ENCODE measurements at places on chromosomes 7 and 10.
A peak's percentile ranks its signal among the peaks of the same experiment; 100 is the strongest.

GRCh38 chr7:151404216-151405011 is 5.4 kb downstream of the WDR86 start:
- H3K4me3 ChIP-seq: no peak overlapping the region
- peaks cover 13% of the 10 kb centered on the region for H3K4me1 ChIP-seq
- no peaks in the 10 kb centered on the region for H3K36me3 ChIP-seq
- peak; percentile 46 for DNase-seq
- H3K27ac ChIP-seq: no peak overlapping the region

DNA sequence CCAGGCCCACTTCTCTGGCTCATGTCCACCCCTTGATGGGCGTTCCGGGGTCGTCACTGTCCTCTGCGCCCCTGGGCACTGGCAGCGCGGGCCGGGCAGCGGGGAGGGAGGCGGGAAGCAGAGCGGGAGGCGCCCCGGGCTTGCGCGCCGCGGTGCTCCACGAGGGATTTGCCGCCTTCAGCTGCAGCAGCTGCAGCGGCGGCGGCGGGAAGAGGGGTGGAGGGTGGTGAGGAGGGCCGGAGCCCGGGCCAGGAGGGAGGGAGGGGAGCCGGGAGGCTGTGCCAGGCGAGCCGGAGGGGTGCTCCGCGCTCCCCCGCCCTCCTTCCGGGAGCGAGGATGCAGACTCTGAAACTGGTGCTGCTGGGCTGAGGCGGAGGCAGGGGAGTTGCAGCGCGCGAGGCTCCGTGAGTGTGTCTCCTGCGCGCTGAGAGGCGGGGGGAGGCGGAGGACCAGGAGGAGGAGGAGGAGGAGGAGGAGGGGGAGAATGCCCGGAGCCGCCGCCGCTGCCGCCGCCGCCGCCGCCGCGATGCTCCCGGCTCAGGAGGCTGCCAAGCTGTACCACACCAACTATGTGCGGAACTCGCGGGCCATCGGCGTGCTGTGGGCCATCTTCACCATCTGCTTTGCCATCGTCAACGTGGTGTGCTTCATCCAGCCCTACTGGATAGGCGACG is at the start of gene LHFPL3:
LHFPL3 (plus strand) TSS at position 308 of the 674 bp plus-strand sequence.
- peak within 1 kb of the TSS; percentile 30 for H3K4me3 ChIP-seq
- peak; percentile 79 for DNase-seq
- H3K27me3 ChIP-seq: peaks cover 43% of the 10 kb centered on the region
- no peaks in the 10 kb centered on the region for H3K36me3 ChIP-seq
- H3K27ac ChIP-seq: no peak within 1 kb of the TSS
- peaks cover 5% of the 10 kb centered on the region for H3K4me1 ChIP-seq

- H3K4me3 ChIP-seq: no peak overlapping the region
- no peak overlapping the region for H3K27ac ChIP-seq
- DNase-seq: peak; percentile 54
- peaks cover 46% of the 10 kb centered on the region for H3K27me3 ChIP-seq
- H3K4me1 ChIP-seq: peaks cover 78% of the 10 kb centered on the region
Measured at GRCh38 chr10:97180986-97181385, 4.8 kb downstream of the SLIT1 start.

DNA sequence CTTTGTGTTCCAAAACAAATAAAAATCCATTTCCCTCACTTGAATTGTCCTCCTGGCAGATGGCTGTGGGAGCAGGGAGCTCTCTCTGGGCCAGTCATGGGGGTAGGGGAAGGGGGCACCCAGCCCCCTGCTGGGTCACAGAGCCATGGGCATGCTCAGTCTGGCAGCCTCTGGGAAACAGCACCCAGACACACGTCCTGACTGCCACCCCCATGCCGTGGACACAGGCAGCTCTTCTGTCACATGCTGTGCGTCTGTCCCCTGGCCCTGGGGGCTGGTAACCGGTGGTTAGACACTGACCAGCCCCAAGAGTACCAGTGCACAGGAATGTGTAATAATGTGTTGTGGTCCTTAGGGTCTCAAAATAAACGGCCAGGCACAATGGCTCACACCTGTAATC is 47.0 kb downstream of the RASGEF1A start:
- DNase-seq: peak; percentile 62
- H3K4me3 ChIP-seq: no peak overlapping the region
- H3K36me3 ChIP-seq: no peaks in the 10 kb centered on the region
- no peaks in the 10 kb centered on the region for H3K27me3 ChIP-seq
- H3K27ac ChIP-seq: no peak overlapping the region
- H3K4me1 ChIP-seq: peaks cover 21% of the 10 kb centered on the region

GRCh38 chr10:124149189-124150042 is 56.0 kb upstream of the CHST15 start:
- H3K4me1 ChIP-seq: no peaks in the 10 kb centered on the region
- no peaks in the 10 kb centered on the region for H3K36me3 ChIP-seq

- no peak overlapping the region for H3K27ac ChIP-seq
- H3K27me3 ChIP-seq: no peaks in the 10 kb centered on the region
- no peaks in the 10 kb centered on the region for H3K36me3 ChIP-seq
- H3K4me1 ChIP-seq: no peaks in the 10 kb centered on the region
- peak; percentile 88 for DNase-seq
Measured at GRCh38 chr7:76262683-76263402, 39.6 kb upstream of the HSPB1 start.

DNA sequence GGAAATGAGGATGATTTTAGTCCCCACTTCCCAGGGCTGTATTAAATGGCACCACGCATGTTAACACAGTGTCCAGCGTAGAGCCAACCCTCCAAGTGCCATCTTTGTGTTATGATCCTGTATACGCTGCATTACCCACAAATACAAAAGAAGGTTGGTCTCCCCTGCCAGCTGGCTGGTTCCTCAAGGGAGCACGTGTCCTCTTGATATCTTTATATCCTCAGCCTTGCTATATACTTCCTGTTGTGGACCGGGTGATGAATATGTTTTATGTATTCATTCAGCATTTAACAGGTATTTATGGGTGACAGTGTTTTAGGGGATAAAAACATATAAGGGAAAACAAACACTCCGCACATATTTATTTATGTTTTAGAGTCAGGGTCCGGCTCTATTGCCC is 23.2 kb upstream of the PRRT4 start:
- no peaks in the 10 kb centered on the region for H3K27me3 ChIP-seq
- peaks cover 52% of the 10 kb centered on the region for H3K4me1 ChIP-seq
- H3K36me3 ChIP-seq: no peaks in the 10 kb centered on the region
- H3K27ac ChIP-seq: no peak overlapping the region
- H3K4me3 ChIP-seq: no peak overlapping the region

DNA sequence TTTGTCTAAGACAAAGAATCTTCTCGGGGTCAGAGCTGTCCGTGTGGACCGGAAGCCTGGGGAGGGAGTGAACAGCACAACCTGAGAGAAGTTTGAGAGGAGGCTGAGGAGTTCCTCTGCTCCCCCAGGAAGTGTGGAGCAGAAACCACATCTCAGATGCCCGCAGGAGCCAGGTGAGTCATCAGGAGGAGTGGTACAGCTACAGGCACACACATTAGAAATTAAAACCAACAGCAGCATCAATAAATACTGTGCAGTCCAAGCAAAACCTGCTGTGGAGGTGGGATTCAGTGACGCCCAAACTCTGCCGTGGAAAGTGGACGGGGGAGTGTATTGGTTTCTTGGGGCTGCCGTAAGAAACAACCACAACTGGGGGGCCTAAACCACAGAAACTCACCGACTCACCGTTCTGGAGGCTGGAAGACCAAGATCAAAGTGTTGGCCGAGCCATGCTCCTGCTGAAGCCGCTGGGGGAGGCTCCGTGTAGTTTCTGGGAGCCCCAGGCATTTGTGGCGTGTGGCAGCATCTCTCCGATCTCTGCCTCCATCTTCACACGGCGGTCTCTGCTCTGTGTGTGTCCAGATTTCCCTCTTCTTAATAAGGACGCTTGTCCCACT is 31.2 kb upstream of the GARS1 start:
- peaks cover 26% of the 10 kb centered on the region for H3K36me3 ChIP-seq
- peaks cover 11% of the 10 kb centered on the region for H3K4me1 ChIP-seq
- no peak overlapping the region for H3K4me3 ChIP-seq
- DNase-seq: no peak
- no peaks in the 10 kb centered on the region for H3K27me3 ChIP-seq

DNA sequence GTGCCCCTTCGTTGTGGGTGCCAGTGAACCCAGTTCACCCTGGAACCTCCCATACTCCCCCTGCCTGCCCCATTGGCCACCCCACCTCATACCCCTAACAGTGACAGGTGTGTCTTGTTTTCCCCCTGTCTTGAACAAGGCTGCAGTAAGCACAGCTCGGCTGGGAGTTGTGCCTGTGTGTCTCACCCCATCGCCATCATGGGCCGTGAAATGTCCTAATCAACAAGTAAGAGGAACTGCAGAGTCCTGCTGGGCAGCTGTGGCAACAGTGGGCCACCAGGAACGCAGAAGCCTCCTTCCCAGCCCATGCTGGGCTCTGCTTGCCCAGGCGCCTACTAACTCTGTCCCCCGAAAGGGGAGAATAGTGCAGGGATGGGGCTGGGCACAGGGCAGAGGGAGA is 91.6 kb downstream of the C10orf105 start:
- no peaks in the 10 kb centered on the region for H3K36me3 ChIP-seq
- no peak overlapping the region for H3K27ac ChIP-seq
- no peak overlapping the region for H3K4me3 ChIP-seq
- no peak for DNase-seq
- H3K4me1 ChIP-seq: 0 out of 2 replicates have a peak, but pooled peaks cover 4% of the 10 kb centered on the region

DNA sequence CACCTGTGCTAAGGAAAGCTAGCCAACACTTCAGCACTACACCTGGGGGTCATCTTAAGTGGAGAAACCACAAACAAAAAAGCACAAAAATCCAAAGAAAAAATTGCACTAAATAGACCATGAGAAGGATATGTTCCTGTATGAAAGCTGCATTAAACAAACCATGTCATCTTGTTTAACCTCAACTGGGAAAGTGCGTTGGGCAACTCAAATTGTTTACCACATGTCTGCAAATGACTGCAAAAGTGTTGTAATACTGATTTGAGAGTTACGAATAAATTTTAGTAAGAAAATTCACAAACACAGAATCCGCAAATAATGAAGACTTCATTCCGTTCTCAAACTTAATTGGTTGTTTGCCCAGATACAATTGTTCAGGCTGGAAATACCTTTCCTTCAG is 111.9 kb upstream of the EGFR start:
- H3K36me3 ChIP-seq: peaks cover 8% of the 10 kb centered on the region
- no peaks in the 10 kb centered on the region for H3K27me3 ChIP-seq
- DNase-seq: no peak
- no peaks in the 10 kb centered on the region for H3K4me1 ChIP-seq
- no peak overlapping the region for H3K4me3 ChIP-seq

GRCh38 chr10:98351831-98352402 is 63.1 kb downstream of the PYROXD2 start:
- H3K4me1 ChIP-seq: no peaks in the 10 kb centered on the region
- no peaks in the 10 kb centered on the region for H3K36me3 ChIP-seq
- no peak overlapping the region for H3K27ac ChIP-seq
- no peak for DNase-seq
- no peak overlapping the region for H3K4me3 ChIP-seq

- H3K4me1 ChIP-seq: no peaks in the 10 kb centered on the region
- no peak overlapping the region for H3K4me3 ChIP-seq
- no peaks in the 10 kb centered on the region for H3K27me3 ChIP-seq
- peaks cover 4% of the 10 kb centered on the region for H3K36me3 ChIP-seq
- no peak overlapping the region for H3K27ac ChIP-seq
Measured at GRCh38 chr7:132865366-132866143, 216.3 kb downstream of the CHCHD3 start.

DNA sequence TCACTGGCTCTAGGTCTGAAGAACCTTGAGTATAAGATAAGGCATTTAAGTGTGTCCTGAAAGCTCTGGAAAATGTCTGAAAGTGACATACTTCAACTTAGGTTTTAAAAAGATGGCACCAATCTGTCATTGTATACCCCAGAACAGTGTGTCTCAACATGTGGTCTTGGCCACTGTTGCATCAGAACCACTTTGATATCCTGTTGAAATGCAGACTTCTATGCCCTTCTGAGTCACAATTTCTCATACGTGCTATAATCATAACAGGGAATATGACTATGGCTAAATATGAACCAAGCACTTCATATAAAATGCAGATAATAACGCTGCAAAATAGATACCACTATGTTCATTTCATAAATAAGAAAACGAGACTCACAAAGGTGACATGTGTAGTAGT is 38.0 kb upstream of the GPAM start:
- H3K36me3 ChIP-seq: no peaks in the 10 kb centered on the region
- no peak overlapping the region for H3K4me3 ChIP-seq
- H3K27me3 ChIP-seq: no peaks in the 10 kb centered on the region
- H3K27ac ChIP-seq: no peak overlapping the region
- DNase-seq: no peak

GRCh38 chr10:132329565-132330485 is 2.2 kb upstream of the LRRC27 start:
- H3K27me3 ChIP-seq: no peaks in the 10 kb centered on the region
- peak overlapping the region; percentile 91 for H3K4me3 ChIP-seq
- H3K27ac ChIP-seq: peak overlapping the region; percentile 62
- H3K36me3 ChIP-seq: peaks cover 3% of the 10 kb centered on the region

DNA sequence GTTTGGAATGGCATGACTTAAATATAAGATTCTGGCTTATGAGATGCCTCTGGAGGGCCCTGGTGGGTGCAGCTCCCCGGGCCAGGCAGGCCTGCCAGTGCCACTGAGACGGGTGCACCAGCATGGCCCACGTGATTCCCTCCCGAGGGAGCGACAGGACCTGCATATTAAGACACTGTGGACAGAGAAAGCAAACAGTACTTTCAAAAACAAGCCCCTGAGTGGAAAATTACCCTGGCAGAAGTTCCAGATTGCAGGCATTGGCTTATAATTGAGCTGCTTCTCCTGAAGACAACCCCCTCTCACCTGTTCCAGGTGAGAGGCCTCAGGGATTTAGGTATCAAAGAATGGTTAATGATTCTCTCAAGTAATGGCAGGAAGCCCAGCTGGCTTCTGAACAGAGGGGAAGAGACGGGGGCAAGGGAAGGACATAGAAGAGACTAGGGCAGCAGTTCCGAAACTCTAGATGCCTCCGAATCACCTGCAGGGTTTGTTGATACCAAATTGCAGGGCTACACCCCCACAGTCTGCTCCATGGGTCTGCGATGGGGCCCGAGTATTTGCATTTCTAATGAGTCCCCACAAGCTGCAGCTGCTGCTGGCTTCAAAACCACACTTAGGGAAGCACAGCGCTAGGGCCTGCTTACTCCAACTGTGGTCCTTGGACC is 66.0 kb upstream of the DOCK1 start:
- no peak overlapping the region for H3K4me3 ChIP-seq
- H3K27me3 ChIP-seq: peaks cover 15% of the 10 kb centered on the region
- no peaks in the 10 kb centered on the region for H3K36me3 ChIP-seq

GRCh38 chr7:12670000-12670729 is 17.3 kb upstream of the ARL4A start:
- H3K27me3 ChIP-seq: no peaks in the 10 kb centered on the region
- H3K4me1 ChIP-seq: no peaks in the 10 kb centered on the region
- no peaks in the 10 kb centered on the region for H3K36me3 ChIP-seq
- DNase-seq: no peak
- no peak overlapping the region for H3K4me3 ChIP-seq

Measured in SK-N-SH (cell line).